ENCODE measurements at places on chromosomes 6 and 20. TPM values are rescaled to one million over a fixed set of nuclear protein-coding genes. Genes with fewer than 3 reads are reported as not detected.

The NT5E gene
- total RNA-seq: 127 TPM

The CCR6 gene
- not detected for total RNA-seq

The HTR1B gene
- total RNA-seq: not detected

The C6orf58 gene
- total RNA-seq: 0.21 TPM

The GGTLC1 gene
- not detected for total RNA-seq

The KHDRBS2 gene
- not detected for total RNA-seq

The SESN1 gene
- total RNA-seq: 20.6 TPM

The KCNB1 gene
- total RNA-seq: 0.41 TPM

The PRL gene
- not detected for total RNA-seq

The PNPLA1 gene
- not detected for total RNA-seq

GRCh38 chr20:37142708-37143107 lies 36.4 kb upstream of the RPN2 start:
- DNase-seq: peak; percentile 70

- DNase-seq: peak; percentile 23
Observed at GRCh38 chr6:88008411-88008810, 39.2 kb upstream of the SPACA1 start.

DNA sequence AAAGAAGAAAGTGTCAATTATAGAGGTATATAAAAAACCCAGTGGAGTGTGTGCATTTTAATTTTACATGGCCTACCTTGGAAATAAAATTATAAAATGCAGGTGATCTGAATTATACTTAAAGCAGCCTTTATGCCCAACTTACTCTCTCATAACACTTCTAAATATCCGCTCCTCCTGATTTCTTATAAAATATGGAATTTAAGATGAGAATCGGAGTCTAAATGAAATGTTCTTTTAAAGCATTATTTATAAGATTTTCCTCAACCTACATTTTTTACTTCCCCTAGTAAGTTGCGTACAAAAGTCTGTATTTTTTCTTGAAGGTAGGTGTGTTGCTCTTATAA lies 3.5 kb downstream of the CITED2 start:
- no peak for DNase-seq

DNA sequence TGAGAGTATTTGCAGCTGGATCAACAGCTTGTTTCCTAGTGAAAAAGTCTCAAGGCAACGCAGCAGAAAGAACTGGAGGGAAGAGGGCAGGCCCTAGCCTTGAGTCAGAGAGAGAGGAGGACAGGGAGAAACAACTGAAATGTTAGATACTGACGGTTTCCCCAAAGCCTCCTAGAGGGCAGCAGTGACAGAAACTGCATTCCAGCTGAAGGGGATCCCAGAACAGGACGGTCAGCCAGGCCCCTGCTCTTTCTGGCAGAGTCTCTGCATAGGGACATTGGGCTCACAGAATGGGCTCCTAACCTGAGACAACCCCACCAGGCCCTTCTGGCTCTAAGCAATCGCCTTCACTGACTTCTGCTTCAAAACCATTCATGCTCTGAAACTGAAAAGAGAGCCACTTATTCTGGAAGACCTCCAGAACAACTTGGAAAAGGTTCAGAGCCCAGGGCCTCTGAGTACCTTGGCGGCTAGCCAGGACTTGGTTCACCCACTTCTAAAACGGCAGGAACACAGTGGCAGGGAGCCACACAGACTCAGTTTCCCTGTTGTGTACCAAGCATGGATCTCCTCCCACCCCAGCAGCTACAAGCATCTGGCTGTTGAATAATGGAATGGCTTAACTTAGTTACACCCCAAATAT lies 72.9 kb downstream of the PSMB1 start:
- no peak for DNase-seq

DNA sequence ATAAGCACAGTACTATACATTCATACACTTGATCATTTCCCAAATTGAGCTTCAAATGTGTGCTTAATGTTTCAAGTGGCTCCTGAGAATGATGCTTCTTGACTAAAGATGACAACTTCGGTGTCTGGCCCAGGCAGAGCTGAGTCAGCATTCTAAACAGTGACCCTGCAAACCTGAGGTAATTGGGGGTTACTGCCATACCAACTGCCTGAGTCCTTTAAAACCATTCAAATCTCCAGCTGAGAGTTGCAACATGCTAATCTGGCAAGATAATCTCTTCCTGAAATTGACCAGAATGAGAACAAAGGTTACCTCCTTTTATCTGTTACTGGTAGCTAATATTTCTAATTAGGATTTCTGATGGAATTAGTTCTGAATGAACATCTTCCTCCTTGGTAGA lies 8.2 kb downstream of the BACH2 start:
- no peak for DNase-seq

DNA sequence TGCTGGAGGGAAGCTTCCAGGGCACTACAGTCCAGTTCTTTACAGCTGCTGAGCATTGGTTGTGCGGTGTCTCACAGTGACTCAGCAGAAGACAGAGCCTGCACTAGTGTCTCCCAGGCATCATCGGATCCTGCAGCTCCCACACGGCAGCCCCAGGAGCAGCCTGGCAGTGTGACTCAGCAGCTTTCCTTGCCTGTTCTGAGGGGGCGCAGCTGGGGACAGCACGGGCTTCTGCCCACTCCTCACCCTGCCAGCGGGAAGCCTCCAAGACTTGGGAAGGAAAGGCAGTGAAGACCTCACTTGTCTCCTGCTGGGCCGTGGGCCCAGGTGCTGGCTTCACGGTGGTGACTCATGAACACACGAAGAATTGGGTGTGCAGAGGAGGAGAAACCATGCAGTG lies 165.4 kb downstream of the SYNDIG1 start:
- DNase-seq: peak; percentile 90

DNA sequence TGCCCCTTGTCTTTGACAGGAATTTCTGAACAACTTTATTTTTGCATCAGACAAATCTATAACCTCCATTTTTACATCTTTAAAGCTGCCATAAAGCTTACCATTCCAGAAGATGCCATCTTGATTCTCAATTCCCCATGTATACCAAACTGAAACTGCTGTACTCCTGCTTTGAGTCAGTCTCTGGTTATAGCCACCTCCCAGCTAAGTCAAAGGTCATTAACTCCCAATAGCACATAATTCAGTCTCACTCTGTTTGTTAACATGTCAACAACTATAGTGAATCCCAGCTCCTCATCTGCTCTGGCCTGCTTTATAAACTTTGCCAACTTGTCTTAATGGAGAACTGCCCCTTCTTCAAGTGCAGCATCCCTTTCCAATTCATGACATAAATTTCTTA lies 343.6 kb downstream of the FRK start:
- no peak for DNase-seq

GRCh38 chr6:15256538-15257271 lies 10.8 kb downstream of the JARID2 start:
- no peak for DNase-seq

DNA sequence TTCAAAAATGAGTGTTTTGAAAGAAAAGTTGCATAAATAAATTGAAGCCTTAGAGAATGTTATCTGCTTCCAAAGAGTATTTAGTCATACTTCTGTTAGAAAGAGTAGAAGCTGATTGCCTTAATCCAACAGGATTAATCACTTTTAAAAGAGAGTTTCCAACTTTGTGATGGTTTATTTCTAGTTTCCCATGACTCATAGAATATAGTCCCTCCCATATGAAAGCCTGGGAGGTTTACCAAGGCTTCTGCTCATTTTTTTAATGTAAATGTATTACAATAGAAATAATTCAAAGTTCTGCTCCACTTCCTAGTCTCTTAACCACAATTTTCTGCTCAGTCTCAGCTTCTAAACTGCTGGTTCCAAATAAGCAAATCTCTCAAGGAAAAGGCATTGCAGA lies 118.0 kb upstream of the IRAK1BP1 start:
- peak; percentile 22 for DNase-seq

DNA sequence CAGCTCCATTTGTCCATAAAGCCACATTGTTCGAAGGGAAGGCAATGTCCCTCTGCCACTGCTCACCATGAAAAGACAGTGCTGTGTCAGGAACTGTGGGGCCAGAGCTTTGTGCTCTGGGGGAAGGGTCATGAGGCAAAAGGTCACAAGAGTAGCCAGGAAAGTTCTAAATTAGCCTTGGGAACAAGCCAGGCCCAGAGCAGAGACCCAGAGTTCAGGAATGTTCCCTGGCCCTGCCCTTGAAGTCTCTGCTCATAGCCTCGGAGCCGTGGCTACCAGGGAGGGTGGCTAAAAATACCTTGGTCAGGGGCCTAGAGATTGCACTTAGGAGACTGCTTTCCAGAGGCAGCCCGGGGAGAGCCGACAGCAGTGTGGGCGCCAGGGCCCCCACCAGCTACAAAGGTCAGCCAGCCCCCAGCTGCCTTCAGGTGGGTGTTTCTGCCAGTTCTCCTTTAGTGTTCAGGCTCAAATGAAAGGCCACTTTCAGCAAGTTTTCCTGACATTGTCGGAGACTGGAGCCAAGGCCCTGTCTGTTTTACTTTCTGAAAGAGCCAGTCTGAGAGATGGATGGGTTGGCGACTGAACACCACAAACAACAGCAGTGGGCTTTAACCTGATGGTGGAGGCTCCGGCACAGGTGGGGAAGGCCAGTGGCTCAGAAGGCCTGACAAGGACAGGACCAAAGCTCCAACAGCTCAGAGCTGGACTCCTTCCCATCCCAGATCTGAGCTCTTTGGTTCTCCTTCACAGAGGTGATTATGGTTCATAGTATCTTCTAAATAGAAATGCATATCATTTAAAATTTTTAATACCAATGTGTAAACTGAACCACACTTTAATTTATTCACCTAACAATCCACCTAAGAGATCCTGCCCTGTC lies 76.2 kb downstream of the CDH26 start:
- no peak for DNase-seq

- no peak for DNase-seq
Observed at GRCh38 chr6:37693546-37694250, 4.0 kb downstream of the MDGA1 start.

GRCh38 chr6:170051229-170052172 lies 239.4 kb downstream of the DLL1 start:
- no peak for DNase-seq

DNA sequence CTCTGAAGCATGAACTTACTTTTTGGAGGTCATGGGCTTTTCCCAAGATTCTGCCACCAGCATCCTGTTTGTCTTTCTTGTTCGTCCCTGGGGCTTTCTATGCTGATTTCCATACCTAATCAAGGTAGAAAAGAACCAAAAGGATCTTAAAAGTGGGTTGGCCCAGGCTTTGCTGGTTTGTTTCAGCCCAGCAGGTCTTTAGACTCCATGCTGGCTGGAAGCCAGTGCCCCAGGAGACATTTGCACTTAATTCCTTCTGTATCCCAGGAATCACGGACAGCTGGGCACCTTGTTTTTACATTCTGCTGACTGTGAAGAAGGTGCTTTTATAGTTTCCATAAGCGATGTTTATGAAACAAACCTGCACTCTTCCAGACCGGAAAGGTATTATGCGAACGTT lies 195.9 kb downstream of the CDH4 start:
- no peak for DNase-seq

Measured in A172 (cell line).